Activated CD4-positive, CD25-positive, alpha-beta regulatory T cell treated with anti-CD3 and anti-CD28 coated beads, Interleukin-2, amount 50 U/mL, for 16 hours (primary cell): ENCODE measurements at places on chromosomes 2 and 18.

DNA sequence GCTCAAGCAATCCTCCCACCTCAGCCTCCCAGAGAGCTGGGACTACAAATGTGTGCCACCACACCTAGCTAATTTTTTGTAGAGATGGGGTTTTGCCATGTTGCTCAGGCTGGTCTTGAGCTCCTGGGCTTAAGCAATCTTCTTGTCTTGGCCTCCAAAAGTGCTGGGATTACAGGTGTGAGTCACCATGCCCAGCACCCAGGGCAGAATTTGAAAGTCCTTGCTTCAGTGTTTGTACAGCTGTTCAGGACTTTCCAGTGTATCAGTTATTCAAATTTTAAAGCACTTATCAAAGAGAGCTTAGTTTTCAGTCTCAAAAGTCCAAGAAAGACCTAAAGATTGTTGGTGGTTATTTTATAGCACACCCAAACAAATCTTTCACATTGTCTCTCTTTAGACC, 43.6 kb upstream of the VPS54 start:
- no peak for DNase-seq

DNA sequence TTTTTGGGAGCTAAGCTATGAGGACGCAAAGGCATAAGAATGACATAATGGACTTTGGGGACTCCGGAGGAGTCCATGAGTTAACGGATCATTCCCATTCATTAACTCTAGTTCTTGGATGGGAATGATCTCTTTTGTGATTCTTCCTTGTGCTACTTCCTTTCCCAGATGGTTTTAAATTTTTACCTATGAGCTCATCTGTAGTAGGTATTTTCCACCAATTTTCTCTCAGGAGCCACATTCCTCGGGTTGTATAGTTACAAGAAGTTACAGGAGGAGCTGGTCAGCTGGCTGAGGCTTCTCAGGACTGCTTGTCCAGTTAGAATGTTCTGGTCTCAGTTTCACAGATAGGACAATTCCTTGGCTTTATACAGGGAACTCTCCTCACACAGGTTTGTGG, 42.9 kb upstream of the LPIN2 start:
- DNase-seq = no peak

- DNase-seq = no peak
These were observed 189.2 kb downstream of the LAMA1 start for GRCh38 chr18:6928359-6928758.

DNA sequence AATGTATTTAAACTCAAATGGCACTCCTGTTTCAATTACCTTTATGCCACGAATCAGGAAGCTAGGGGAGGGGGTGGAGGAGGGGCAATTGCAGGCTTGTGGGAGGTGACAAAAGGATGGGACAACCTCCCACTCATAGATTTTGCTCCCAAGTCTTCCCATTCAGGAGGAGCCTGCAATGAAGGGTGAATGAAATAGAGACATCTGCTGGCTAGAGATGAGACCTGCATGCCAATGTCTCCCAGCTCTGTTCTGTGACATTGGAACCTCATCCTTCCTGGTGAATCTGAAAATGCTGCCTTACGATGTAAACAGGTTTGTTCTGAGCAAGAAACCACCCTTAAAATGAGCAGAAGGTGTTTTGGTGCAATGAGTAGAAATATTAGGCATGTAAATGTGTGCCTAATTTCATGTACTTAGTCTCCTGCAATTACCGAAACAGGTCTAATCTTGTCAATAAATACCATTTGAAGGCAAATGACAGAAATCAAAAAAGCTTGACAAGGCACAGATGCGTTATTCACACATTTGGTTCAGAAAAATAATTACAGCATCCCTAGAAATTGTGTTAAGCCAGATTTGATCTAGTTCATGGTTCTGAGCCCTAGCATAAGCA, 2.7 kb upstream of the PID1 start:
- DNase-seq = no peak

- DNase-seq = no peak
These were observed 1.4 kb downstream of the RFX8 start for GRCh38 chr2:101473591-101473910.

GRCh38 chr2:221289389-221289788, 282.7 kb downstream of the EPHA4 start:
- DNase-seq = no peak

GRCh38 chr2:147110317-147110716, 734.5 kb upstream of the ACVR2A start:
- DNase-seq = no peak

DNA sequence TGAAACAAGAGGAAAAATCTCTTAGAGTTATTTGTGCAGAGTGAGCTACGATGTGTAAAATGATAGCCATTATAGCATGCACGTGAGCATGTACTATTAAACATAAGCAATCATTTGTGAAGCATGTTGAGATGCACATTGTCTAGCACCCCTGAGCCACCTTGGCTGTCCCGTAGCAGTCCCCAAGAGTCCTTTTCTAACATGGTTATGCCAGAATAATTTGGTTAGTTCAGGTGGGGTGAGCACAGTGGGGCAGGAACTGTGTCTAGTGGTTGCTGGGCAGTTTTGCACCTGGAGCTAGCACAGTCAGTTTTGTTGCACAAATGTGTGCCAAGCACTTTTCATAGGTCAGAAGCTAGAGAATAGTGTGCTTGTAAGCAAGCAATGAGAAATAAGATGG, 809.8 kb downstream of the RNF144A start:
- DNase-seq = no peak

GRCh38 chr18:26617151-26617554, 68.8 kb upstream of the KCTD1 start:
- no peak for DNase-seq

DNA sequence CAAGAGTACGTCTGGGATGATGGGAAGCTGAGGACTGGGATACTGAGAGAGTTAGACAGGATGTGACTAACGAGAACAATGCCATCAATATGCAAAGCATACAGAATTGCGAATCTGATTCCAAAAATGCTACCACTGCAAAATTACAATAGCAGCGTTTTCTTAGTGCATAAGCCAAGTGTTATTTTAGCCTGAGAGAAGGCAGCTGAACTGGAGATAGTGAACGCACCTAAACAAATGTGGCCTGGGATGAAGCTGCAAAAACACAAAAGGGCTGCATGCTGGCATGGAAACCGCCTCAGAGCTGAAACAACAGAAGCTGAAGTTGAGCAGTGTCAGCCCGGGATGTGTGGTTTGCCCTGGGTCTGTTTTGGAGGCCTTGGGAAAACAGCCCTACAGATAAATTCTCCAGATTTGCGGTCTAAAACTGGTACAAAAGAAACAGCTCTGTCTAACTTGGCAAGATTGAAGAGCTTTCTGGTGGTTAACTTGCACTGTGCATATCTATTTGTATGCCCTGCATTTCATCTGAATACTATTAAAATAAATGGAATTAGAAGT, 45.5 kb downstream of the LYPD6 start:
- DNase-seq = no peak

- no peak for DNase-seq
These were observed 130.0 kb downstream of the LPIN1 start for GRCh38 chr2:11876436-11876835.

DNA sequence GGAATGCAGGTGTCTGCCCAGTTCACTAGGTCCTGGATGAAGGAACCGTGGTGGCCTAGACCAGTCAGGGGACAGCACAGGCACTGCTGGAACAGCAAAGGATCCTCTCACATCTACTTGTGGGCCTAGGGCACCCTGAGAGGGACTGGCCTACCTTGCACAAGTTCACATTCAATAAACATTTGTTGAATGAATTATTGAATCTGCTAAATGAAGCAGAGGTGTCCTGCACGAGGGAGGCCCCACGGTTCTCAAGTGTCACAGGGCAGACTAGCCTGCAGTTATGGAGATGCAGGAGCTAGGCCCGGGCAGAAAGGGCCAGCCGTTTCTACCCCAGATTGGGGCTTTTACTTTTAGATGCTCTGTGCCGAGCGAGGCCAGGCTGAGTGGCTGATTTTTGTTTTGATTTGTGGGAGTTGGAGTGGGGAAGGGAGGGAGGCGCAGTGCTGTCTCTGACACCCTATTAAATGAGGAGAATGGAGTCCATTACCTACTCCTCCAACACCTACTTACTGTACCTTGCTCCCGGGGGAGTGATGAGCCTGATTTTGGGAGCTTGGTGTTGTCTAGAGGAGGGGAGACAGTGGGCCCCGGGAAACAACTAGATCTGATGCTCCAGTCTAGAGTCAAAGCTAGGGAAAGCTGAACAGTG, 18.4 kb downstream of the SH2D6 start:
- DNase-seq = no peak

- DNase-seq = no peak
These were observed 50.6 kb upstream of the STPG4 start for GRCh38 chr2:47205576-47206141.

DNA sequence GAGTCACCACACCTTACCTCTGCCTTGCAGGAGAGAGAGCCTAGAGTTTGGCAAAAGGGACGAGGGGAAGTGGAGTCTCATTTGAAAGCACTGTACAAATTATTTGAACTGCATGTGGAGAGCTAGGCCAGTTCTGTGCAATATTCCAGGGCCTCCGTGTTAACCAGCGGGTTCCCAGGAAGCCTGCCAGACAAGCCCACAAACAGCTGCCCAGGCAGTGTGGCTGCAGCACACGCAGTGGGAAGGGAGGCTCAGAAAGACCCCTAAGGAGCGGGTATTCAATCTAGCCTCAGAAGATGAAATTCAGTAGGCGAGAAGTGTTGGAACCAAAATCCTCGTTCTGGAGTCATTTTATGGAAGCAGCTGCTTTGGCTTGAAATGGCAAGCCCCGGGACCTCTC, 30.7 kb downstream of the CNGA3 start:
- no peak for DNase-seq

- DNase-seq = no peak
These were observed 57.6 kb upstream of the YPEL5 start for GRCh38 chr2:30089171-30089570.

- DNase-seq = no peak
These were observed 11.0 kb downstream of the EN1 start for GRCh38 chr2:118836411-118836930.

- DNase-seq = no peak
These were observed 460 bp upstream of the LRRFIP1 start for GRCh38 chr2:237626813-237627440.

GRCh38 chr2:205827809-205828365, 145.6 kb downstream of the NRP2 start:
- DNase-seq = no peak

GRCh38 chr2:215911301-215912085, 101.9 kb downstream of the MREG start:
- no peak for DNase-seq

DNA sequence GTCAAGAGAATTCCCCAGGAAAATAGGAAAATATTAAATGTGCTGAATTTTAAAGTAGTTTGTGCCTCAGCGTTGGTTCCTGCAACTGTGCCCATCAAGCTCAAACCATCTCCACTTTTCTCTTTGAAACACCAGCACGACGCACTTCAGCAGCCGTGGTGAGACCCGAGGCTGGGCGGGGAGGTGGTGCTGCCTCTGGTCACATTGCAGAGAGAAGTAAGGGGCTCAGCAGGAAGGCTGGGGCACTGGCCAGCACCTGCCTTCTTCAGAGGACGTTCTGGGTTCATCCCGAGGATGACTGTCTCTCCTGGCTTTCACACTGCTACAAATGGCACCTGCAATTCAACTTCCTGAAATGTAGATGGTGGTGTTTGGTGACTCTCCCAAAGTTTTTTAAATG, 323.7 kb upstream of the SALL3 start:
- no peak for DNase-seq

DNA sequence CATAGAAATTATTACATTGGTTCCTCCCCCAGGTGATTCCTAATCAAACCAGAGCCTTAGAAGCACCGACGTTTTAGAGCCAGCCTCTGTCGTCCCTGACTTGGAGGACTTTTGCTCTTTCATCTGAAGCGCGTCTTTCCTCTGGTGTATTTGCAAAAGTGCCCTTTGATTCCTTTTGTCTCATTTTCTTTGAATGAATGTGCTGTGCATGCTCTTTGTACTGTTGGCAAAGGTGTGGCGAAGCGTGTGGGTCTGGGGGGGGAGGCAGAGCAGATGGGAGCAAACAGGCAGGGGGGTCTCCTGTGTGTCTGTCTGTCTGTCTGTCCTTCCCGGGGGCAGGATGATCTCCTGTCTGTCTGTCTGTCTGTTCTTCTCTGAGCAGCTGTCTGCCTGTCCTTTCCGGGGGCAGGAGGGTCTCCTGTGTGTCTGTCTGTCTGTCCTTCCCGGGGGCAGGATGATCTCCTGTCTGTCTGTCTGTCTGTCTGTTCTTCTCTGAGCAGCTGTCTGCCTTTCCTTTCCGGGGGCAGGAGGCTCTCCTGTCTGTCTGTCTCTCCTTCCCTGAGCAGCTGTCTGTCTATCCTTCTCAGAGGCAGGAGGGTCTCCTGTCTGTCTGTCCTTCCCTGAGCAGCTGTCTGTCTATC, 205.5 kb upstream of the MYT1L start:
- DNase-seq = no peak

DNA sequence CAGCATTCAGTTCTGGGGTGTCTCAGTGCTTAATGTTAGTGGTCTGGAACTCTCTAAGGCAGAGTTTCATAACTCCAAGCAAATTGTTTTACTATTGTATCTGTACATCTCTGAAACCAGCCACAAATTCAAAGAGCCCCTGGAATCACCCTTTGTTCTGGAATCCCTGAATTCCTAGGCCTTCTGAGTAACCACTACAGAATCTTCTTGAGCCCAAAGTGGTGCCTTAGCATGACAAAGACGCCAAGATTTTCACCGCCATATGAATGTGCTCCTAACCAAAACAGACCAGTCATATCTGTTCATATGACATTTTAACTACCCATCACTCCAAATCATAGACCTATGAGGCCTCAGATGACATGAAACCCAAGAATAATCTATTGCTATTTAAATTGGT, 668.1 kb downstream of the EPHA4 start:
- no peak for DNase-seq

GRCh38 chr2:36238106-36238505, 117.5 kb upstream of the CRIM1 start:
- DNase-seq = no peak

- DNase-seq = no peak
These were observed at the start of gene VIL1 for GRCh38 chr2:218418717-218419458. Gene VIL1 (plus strand): TSS chr2:218419123. CDS start chr2:218423779, 4,656 bp downstream.

DNA sequence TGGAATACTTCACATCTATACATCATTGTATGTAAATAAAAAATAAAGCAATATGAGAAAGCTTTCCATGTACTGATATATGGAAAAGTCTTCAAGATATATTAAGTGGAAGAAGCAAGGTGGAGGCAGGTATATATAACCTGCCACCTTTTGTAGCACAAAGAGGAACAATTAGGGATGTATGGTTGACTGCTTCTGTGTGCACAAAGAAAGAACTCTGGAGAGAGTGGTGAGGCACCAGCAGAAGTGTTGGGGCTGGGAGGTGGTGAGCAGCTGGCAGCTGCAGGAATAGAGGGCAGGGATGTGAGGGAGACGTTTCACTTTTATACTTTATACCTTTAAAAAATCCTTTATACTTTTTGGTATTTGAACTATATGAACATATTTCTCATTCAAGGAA, 26.1 kb downstream of the KIF5C start:
- no peak for DNase-seq

DNA sequence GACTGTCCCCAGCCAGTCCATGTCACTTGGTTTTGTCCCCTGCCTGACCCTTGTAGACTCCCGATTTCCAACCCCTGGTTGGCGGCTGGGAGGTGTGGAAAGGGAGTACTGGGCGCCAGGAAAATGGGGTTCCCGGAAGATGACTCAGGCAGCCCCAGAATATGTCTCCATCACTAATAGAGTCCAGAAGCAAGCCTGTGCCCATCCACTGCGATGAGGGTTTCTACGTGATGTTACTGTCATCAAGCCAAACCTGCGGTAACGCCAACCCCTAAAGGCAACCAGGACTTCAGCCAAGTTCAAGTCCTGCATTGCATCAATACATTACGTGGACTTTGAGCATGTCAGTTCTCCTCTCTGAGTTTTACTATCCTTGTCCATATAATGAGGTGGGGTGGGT, 62.0 kb upstream of the TAF1B start:
- no peak for DNase-seq
